ENCODE measurements at places on chromosomes 5 and 9.
A peak's percentile ranks its signal among the peaks of the same experiment; 100 is the strongest.

- no peak for DNase-seq
These were observed 587 bp downstream of the C5orf47 start for GRCh38 chr5:173989432-173990082.

DNA sequence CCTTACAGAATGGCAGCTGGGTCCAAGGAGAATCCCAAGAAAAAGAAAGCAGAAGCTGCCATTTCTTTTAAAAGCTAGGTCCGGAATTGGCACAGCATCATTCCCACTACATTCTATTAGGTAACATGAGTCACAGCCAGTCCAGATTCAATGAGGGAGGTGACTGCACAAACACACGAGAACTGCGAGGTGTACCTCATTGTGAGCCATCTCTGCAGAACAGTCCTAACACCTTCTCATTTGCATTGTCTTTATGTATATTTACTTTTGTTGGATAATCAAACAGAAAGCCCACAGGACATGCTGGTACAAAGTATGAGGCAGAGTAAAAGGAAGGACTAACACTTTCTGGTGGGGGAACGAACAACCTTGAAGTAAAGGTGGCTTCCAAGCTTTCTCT is 14.6 kb upstream of the HABP4 start:
- DNase-seq, result no peak

DNA sequence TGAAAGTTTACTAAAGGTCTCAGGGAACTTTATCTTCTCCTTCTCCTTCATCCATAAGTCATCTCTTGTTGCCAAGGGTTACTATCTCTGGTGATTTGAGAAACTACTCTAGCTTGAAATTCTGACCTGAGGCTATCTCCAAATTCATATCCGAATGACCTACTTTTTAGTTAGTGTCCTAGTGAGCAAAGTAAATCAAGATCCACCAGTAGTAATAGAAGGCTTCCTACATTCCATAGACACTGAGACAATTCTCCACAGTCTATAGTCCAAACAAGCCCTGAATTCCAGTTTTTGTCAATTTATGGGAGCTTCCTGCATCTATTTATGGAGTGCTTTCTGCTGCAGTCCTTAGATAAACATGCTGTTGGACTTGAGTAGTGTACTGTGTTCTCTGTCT is 5.0 kb downstream of the IL7R start:
- peak; percentile 68 for DNase-seq

GRCh38 chr5:127563136-127563535 is 45.7 kb downstream of the PRRC1 start:
- DNase-seq, result no peak

GRCh38 chr9:136332482-136332983 is 5.2 kb downstream of the GPSM1 start:
- DNase-seq, result no peak

DNA sequence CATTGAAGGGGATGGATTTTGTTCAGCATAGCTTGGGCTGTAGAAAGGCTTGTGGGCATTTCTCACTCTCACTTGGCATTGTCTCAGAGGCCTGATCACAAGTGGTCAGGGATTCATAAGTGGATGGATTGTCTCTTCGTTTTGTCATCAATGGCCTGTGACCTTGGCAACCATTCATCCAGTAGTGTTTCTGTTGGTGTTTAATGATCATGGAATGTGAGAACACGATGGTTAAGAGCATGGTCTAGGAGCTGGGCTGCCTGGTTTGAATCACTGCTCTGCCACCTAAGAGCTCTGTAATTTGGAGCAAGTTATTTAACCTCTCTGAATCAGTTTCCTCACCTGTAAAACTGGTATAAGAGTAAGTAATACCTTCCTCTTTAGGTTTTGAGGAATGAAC is 430.1 kb upstream of the MEF2C start:
- DNase-seq, result no peak

- no peak for DNase-seq
These were observed 244.7 kb downstream of the NPR3 start for GRCh38 chr5:32955814-32956213.

- no peak for DNase-seq
These were observed 12.8 kb downstream of the CEP72 start for GRCh38 chr5:624951-625230.

DNA sequence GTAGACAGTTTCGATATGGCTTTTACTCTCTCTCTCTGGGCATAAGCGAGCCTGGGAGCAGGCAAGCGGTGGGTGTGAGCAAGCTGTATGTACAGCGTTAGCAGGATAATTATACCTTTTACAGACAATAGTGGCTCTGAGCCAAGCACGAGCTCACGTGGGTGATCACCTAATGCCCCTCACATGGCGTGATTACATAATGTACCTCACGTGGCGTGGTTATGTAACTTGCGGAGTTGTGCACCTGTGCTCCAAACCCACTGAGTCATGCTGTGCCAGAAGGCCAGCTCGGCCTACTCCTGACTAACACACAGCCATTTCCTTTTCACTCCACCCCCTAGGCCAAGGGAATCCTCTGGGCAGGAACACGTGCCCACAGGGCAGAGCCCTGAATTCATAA is 797.2 kb downstream of the EFNA5 start:
- DNase-seq, result no peak

GRCh38 chr5:58085800-58086199 is 374.1 kb downstream of the PLK2 start:
- peak; percentile 54 for DNase-seq

DNA sequence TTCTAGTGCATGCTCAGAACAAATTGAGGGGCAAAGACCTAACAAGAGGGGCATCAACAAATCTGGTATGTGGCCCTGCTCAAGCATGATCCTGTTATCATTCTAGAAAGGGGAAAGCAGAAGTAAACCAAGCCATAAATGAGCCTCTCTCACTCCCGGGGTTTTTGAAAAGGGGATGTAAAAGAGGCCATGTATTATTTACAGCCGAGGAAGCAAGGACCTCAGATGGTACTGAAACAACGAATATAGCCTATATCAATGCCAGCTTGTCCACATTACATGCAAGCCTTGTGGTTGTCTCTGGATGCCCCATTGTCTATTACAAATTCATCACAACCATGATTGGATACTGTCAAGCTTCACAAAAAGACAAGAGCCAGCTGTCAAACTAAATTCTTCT is 211.3 kb downstream of the DCP2 start:
- DNase-seq, result no peak

DNA sequence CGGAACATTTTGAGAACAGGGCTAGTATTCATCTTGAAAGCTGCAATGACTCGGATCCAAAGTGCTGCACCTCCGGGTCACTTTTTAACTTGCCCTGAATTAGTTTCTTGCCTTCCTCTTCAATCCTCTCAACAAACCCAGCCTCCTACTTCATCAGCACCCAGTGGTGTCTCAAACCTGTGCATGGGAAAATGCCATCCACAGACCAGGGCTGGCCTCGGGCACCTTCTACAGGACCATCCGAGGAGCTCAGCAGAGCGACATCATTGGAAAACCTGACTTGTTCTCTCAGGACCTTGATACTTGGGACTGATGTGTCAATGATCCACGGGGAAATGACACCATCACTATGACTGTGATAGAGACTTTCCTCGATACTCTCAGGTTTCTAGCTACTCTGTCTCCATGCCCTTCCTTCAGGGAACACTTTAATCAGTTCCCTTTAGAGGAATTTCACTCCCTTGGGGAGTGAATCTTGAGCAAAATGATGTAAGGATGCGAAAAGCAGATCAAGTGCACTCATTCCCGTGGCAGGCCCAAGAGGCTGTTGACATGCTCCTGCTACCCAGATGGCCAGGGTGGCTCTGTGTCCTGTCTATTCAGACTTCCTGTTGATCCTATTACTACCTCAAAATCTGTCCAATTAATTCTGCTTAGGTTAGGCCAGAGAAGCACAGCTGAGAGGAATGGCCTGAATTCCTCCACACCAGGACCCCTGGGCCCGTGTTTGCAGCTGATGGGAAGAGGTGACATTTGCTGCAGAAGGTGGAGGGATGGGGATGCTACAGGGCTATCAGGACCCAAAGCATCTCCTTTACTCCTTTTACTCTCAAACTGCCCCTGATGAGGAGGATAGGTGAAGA is 96.5 kb upstream of the SLC25A48 start:
- DNase-seq, result no peak

DNA sequence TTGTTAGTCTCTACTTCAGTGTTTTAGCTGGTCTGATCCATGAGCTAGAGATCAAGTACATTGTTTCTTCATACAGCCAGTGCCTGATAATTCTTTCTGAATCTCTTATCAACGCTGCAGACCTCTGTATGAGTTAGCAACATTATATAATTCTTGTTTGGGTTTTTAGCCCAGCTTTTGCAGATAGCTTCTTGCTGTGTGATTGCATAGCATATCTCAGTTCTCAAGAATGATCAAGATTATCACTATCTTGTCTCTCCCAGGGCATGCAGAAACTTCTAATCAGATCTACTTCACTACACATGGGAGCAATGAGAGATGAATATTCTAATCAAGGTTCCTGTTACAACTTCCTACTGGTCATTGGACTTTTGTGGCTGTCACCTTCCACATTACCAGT is 158.3 kb downstream of the FAM174A start:
- DNase-seq, result no peak

DNA sequence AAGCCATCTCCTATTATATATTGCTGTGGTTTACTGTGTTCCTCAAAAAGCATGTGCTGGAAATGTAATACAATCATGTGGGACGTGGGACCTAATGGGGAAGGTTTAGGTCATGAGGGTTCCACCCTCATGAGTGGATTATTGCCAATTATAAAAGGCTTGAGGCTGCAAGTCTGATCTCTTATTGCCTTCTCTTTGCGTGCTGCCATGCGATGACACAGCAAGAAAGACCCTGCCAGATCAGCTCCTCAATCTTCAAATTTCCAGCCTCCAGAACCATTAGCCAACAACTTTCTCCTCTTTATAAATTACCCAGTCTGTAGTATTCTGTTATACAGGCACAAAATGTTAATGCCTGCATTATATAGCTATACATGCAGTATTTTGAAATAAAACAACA is 45.4 kb downstream of the MARCHF11 start:
- DNase-seq, result no peak

DNA sequence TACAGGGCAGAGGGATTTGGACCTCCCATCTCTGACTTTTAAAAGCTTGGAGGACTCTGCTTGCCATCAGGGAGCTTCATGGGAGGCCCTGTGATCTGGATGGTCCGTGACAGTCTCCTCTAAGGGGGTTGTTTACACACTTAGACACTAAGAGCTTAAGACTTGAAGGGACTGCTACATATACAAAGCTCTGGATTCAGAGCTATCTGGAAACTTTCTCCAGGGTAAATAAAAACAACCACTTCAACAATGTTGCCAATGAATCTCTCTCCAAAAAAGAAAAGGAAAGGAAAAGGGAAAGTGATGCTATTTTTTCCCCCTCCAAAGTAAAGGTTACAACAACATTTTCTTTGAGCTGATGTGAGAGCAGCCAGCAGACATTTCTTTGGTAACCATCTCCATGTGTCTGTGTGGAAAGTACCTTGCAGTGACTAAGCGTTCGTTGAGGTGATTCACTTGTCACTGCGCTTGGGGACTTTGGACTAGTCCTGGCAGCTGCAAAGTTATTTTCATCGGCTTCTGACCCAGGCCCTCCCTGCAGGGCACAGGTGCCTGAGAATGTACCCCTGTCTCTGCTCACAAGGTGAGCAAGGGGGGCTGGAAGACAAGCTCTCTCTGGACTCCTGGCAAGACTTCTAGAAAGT is 262.1 kb upstream of the KLF4 start:
- peak; percentile 92 for DNase-seq

DNA sequence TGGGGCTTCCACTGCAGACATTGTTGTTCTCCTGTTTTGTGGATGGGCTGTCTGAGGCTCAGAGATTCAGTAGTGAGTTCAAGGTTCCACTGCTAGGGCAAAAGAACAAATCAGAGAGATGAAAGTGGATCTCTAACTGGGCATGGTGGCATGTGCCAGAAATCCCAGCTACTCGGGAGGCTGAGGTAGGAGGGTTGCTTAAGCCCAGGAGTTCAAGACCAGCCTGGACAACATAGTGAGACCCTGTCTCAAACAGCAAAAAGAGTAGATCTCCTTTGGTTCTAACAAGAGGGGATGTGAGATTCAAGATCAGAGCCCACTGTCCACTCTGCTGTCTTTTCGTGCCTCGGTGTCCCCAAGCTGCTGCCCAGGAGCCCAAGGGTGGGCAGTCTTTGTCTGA is 11.8 kb upstream of the NDST1 start:
- DNase-seq, result no peak

DNA sequence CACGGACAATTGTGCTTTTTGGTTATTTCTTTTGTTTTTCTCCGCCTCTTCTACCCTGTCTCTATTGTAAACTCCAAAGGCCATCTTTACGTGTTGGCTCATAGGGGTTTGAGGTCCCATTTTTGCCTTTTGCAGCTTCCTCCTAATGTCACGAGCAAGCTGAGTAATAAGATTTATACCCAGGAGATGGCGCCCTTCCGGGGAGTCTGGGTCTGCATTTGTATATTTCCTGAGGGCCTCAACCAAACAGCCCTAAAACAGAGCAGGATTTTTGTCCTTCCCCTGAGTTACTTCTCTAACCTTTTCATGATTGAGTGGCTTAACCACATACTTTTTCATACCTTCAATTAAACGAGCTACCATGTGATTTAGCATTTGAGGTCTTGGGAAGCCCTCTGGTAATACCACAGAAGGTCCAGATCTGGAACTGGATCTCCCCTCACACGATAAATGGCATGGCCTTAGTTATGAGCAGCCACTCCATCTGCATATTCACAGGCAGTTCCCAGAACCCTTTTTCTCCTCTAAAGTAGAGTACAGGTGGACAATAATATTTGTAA is 11.2 kb upstream of the CFAP95 start:
- no peak for DNase-seq

GRCh38 chr5:82636591-82636990 is 358.4 kb upstream of the RPS23 start:
- DNase-seq, result no peak

DNA sequence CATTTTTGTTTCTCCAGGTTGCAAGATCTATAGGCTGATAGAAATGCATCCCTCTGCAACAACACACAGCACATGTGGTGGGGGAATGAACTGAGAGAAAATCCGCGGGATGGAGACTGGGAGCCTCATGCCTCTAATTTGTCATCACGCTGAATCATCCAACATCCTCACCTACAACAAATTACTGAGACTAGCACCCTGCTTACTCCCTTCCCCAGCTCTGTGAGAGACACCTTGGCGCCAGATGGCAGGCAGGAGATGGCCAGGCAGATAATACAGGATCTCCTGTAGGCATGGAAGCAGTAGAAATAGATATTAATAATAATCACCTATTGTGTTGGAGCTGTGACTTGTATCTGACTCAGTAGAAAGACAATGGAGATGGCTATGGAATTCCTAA is 276.9 kb downstream of the SEMA5A start:
- no peak for DNase-seq

DNA sequence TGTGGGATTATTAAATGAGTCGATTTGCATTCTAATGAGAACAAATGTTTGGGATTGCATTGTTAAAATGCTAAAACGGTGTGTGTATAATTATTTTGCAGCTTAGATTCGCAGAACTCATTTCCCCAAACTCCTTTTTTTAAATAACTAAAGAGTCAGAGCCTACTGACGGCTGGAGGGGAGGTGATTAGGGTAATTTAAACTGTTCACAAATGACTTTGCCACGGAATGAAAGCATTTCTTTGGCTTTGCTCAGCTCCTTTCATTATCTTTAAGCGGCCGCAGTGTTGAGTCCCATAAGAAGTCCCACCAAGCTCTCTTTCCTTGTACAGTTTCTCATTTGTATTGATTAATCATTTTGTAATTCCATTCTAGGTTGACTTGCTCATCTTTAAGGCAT is 1632.8 kb downstream of the MAT2B start:
- DNase-seq, result no peak

GRCh38 chr5:33843579-33843978 is 48.2 kb downstream of the ADAMTS12 start:
- no peak for DNase-seq

GRCh38 chr5:93422652-93423280 is 158.3 kb downstream of the NR2F1-AS1 start:
- no peak for DNase-seq

- peak; percentile 93 for DNase-seq
These were observed 10.5 kb upstream of the ADGRV1 start for GRCh38 chr5:90548069-90548593.

Measured in PC-9 (cell line).